ENCODE measurements at places on chromosomes 3 and 15. TPM values are rescaled to one million over a fixed set of nuclear protein-coding genes. Genes with fewer than 3 reads are reported as not detected.

GOLGA6B gene
- not detected for total RNA-seq

DPPA2 gene
- not detected for total RNA-seq

MOBP gene
- total RNA-seq = 0.25 TPM

TPRG1 gene
- total RNA-seq = 0.74 TPM

LDHAL6B gene
- total RNA-seq = not detected

MYL3 gene
- 0.49 TPM for total RNA-seq

SLC4A7 gene
- total RNA-seq = 271 TPM

CCR4 gene
- total RNA-seq = not detected

CRYGS gene
- total RNA-seq = 1.5 TPM

SYNPR gene
- 44.5 TPM for total RNA-seq

GLCE gene
- total RNA-seq = 52.9 TPM

IL5RA gene
- total RNA-seq = 0.49 TPM

SLCO2A1 gene
- total RNA-seq = 0.74 TPM

DIS3L gene
- total RNA-seq = 25.6 TPM

TTC23 gene
- 6.1 TPM for total RNA-seq

PRR20G gene
- total RNA-seq = not detected

ZCWPW2 gene
- total RNA-seq = 4.2 TPM

ACKR2 gene
- 0.74 TPM for total RNA-seq
